ENCODE measurements at places on chromosomes 7 and 10. TPM values are rescaled to one million over a fixed set of nuclear protein-coding genes. Genes with fewer than 3 reads are reported as not detected.

- no peak for DNase-seq
Measured at GRCh38 chr10:62992145-62992721, 140.9 kb upstream of the NRBF2 start.

DNA sequence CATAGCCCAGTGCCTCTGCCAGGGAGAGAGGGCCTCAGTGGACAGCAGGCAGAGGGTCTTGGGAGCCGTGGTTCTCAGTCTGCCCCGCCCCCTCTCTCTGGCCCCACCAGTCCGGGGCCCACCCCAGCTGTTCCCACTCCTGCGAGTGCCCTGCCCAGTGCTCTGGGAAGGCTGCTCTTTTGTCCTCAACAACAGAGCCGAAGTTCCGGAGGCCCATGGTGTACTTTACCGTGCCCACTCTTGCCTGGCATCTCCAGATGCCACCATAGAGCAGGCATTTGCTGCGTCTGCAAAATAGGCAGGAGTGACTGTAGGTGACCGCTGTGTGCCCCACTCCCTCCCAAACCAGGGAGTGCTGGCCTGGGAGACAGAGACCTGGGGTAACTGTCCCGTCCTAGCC lies 29.3 kb upstream of the PCBD1 start:
- no peak for DNase-seq

DNA sequence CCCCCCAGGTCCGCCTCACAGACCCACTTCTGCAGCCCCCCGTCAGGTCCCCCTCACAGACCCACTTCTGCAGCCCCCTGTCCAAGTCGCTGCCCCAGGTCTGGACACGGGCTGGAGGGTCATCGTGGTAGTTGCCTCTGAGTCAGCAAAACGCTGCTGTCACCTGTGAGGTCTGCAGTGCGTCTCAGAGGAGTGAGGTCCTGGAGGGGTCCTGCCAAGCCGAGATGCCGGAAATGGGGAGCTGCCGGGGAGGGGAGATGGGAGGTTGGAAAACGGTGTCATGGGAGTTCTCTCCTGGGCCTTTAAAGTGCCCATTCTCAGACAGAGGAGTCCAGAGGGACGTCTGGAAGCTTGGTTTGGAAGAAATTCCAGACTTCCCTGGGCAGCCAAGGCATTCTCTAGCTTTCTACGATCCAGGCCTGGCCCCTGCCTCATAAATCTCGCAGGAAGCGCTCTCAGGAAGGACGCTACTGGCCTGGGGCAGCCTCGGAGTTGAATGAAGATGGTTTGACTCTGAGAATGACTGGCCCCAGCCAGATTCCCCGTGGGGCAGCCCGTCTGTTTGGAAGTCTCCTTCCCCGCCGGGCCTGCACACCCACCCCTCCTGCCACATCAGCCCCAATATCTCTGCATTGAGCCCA lies 38.7 kb downstream of the CALML3 start:
- DNase-seq, result no peak

DNA sequence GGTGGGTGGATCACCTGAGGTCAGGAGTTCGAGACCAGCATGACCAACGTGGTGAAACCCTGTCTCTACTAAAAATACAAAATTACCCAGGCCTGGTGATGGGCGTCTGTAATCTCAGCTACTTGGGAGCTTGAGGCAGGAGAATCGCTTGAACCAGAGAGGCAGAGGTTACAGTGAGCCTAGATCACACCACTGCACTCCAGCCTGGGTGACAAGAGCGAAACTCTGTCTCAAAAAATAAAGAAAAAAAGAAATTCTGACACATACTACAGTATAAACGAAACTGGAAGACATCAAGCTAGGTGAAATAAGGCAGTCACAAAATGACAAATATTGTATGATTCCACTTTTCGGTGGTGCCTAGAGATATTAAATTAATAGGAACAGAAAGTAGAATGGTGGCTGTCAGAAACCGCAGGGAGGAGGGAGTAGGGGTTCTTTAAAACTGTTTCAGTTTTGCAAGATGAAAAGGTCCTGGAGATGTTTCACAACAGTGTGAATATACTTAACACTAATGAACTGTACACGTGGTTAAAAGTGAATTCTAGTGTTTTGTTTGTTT lies 23.2 kb downstream of the PILRA start:
- no peak for DNase-seq

DNA sequence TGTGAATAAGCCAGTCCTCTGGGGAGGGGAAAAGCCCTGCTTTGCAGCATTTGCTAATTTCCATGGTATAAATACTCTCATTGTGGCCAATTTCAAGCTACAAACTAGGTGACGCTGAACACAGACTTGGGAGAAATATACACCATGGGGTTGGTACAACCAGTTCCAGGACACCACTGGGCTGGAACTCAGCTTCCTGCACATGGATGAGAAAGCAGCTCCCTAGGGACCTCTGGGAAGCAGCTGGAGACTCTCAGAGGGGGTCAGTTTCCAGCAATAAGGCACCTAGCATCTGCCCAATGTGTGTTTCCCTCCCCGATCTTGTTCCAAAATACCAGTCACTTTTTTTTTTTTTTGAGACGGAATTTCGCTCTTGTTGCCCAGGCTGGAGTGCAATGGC lies 56.8 kb upstream of the WDR11 start:
- no peak for DNase-seq

- no peak for DNase-seq
Measured at GRCh38 chr7:141710301-141710700, 2.1 kb downstream of the WEE2 start.

DNA sequence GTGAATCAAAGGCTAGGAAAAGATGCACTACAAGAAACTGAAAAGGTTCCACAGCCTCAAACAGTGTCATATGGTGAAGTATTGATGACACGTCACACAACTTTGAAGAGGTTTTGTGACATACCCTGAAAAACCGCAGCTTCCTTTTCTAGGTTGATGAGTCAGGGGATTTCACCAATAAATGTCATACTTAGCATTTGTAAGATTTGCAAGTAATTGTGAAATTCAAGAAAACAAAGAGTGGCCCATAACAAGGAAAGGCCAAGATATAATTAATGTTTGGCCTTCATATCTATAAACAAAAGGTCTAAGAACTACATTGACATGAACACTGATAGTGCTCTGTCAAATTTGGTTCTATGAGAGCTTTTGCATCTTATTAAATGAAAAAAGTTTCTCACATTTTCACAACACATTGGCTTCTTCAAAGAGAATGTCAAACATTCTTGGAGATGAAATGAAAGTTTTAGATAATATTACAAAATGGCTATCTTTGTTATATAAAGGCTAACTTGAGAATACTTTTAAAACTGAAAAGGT lies 62.0 kb upstream of the NAMPT start:
- no peak for DNase-seq

DNA sequence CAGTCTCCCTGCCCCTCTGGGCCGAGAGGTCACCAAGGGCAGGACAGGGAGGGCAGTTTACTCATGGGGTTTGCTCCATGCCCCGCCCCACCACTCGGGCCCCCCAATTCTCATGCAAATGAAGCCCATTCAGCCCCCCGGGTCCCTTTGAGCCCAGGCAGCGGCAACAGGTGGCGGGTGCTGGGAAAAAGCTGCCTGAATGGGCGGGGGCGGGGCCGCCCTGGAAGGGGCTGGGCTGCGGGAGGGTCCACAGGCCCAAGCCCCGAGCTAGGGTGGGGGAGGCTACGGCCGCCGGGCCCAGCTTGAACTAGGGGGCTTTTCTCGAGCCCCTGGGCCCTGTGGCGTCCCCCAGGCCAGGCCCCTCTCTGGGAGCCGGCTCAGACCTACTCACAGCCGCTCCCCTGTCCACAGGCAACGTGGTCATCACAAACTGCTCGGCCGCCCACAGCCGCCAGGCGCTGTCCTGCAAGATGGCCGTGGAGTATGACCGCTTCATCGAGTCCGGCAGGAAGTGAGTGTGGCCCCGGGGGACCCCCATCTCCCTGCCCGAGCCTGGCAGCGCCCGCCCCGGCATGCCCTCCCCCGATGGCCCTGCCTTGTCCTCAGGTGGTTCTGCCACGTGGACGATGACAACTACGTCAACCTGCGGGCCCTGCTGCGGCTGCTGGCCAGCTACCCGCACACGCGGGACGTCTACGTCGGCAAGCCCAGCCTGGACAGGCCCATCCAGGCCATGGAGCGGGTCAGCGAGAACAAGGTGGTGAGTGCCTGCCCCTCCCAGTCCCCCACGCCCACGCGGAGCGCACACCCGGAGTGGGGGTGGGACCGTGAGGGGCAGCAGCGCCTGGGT lies 5.5 kb downstream of the LFNG start:
- no peak for DNase-seq

GRCh38 chr7:42241424-42241823 lies 4.4 kb upstream of the GLI3 start:
- no peak for DNase-seq

GRCh38 chr7:139131601-139132041 lies 22.1 kb upstream of the ZC3HAV1 start:
- no peak for DNase-seq

EGR2 gene
- total RNA-seq, result 2.3 TPM

IL6 gene
- total RNA-seq, result 3.3 TPM

VGF gene
- total RNA-seq, result not detected

WNT16 gene
- total RNA-seq, result not detected

MBL2 gene
- total RNA-seq, result not detected

CCDC201 gene
- total RNA-seq, result not detected

Measured in left cardiac atrium (tissue), 4 donors.